ENCODE measurements at places on chromosomes 1 and 21. TPM values are rescaled to one million over a fixed set of nuclear protein-coding genes. Genes with fewer than 3 reads are reported as not detected.

Gene UBL4B
- total RNA-seq = not detected

Gene AMY2A
- total RNA-seq = not detected

Gene LCE1F
- not detected for total RNA-seq

Gene UBXN11
- 2.6 TPM for total RNA-seq

Gene CELA3A
- not detected for total RNA-seq

Gene UMODL1
- not detected for total RNA-seq

Gene NBPF26
- total RNA-seq = 46.6 TPM

Gene MROH9
- not detected for total RNA-seq

Gene S100A3
- total RNA-seq = 2.3 TPM

Gene RUNX3
- total RNA-seq = 0.26 TPM

Gene LCE1B
- total RNA-seq = not detected

Gene TMEM51
- total RNA-seq = 6.4 TPM

Gene RGS8
- total RNA-seq = not detected

Gene C1orf210
- 3.4 TPM for total RNA-seq

Gene SIM2
- total RNA-seq = 0.26 TPM

Gene FMOD
- not detected for total RNA-seq

Gene VHLL
- 0.77 TPM for total RNA-seq

Gene ZMYND12
- 0.26 TPM for total RNA-seq

Gene C1orf141
- not detected for total RNA-seq

Gene RBBP5
- total RNA-seq = 23.4 TPM

Gene FGR
- total RNA-seq = 1.1 TPM

Gene FAM76A
- total RNA-seq = 14.7 TPM

Gene SLC6A9
- total RNA-seq = 13.4 TPM

Gene SLFNL1
- total RNA-seq = under 0.01 TPM

Gene ZNF593OS
- total RNA-seq = not detected

Gene VSIG8
- not detected for total RNA-seq

Gene S100A12
- total RNA-seq = not detected

Gene GBP6
- total RNA-seq = 67.2 TPM

Gene FHAD1
- 0.13 TPM for total RNA-seq

Gene ERG
- not detected for total RNA-seq

Gene MRPL37
- 42.6 TPM for total RNA-seq

Gene CRYAA
- not detected for total RNA-seq
